ENCODE measurements at places on chromosomes 11 and 22.

- no peak for DNase-seq
These were observed 47.4 kb downstream of the PKNOX2 start for GRCh38 chr11:125211948-125212340.

GRCh38 chr11:12007769-12008737 lies at the start of gene DKK3:
Gene DKK3 (minus strand): TSS chr11:12008626. CDS start chr11:12008582, 44 bp downstream.
- no peak for DNase-seq

DNA sequence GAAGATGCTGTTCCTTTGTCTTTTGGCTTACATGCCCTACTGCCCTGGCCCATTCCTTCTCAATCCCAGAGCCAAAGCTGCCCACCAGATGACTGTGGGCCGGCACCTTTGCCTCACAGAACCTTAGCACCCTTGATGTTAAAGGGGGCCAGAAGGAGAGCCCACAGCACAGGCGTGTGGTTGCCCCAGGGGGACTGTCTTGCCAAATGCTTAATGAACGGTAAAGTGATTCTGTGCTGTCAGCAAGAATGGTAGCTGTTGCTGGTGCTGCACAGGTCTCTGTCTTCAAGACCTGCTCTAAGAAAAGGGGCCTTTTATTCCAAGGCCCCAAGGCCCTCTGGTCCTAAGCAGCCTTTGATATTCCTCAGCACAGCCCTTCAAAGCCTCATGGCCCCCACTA lies 113.3 kb downstream of the MORC2 start:
- no peak for DNase-seq

GRCh38 chr22:24601217-24602104 lies 1.5 kb upstream of the GGT1 start:
- no peak for DNase-seq

GRCh38 chr11:363948-364761 lies 5.1 kb upstream of the B4GALNT4 start:
- peak; percentile 61 for DNase-seq

DNA sequence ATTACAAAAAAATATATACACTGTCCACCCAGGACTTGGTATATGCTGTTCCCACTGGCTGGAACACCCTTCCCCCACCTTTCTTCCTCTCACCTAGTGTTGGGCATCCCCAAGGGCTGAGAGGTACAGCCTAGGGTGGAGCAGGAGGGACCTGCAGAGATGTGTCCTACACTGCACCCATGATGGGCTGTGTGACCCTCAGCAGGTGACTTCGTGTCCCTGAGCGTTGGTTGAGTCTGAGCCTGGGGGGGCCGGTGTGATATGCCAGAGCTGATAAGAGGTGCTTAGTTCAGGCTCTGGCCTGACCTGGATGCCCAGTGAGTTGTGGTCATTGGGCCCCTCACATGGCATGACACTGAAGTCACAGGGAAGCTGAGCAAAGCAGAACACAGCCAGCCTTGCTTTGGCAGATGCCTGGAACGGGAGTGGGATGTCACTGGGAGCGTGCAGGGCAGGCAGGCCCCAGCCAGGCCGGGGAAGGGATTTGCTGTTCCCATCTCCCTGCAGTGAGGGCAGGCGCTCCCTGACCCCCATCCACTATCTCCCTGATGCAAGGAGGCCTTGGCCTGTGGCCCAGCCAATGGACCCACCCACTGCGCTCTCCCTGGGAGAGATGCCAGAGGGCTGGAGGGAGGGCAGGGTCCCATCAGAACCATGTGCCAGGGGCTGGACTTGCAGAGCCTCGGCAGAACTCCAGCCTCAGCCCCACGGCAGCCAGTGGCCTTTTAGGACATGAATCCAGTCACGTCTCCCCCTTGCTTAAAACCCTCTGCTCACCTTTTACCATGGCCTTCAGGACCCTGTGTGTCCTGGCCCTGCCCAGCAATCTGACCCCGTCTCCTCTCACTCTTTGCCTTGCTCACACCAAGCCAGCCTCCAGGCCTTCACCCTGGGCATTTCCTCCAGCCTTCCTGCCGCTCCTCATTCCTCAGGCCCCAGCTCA lies 138.9 kb downstream of the MN1 start:
- no peak for DNase-seq

DNA sequence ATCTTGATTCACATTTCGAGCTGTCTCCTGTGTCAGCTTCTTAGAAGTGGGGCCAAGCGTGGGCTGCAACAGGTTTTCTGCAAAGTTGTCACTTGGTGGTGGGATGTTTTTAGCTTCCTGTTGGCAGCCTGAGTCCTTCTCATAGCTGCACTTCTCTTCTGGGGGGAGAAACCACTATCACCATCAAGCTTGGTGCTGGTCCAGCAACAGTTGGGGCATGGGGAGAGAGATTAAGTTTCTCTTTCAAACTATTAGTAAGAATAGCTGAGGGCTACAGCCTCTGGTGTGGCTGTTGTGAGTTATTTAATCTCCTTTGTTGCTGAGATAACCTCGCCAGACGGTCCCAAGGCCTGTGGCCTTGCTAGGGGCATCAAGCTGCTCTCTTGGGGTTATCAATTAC lies 123.3 kb upstream of the CRYBB3 start:
- peak; percentile 66 for DNase-seq

Measured in stimulated activated CD4-positive, alpha-beta T cell treated with anti-CD3 and anti-CD28 coated beads, Interleukin-4, amount 100 ng/mL, for 1 hour (primary cell).